Stimulated activated CD8-positive, alpha-beta memory T cell treated with anti-CD3 and anti-CD28 coated beads, Interleukin-15, amount 100 ng/mL, for 48 hours (primary cell): ENCODE measurements at places on chromosomes 2 and 18.

DNA sequence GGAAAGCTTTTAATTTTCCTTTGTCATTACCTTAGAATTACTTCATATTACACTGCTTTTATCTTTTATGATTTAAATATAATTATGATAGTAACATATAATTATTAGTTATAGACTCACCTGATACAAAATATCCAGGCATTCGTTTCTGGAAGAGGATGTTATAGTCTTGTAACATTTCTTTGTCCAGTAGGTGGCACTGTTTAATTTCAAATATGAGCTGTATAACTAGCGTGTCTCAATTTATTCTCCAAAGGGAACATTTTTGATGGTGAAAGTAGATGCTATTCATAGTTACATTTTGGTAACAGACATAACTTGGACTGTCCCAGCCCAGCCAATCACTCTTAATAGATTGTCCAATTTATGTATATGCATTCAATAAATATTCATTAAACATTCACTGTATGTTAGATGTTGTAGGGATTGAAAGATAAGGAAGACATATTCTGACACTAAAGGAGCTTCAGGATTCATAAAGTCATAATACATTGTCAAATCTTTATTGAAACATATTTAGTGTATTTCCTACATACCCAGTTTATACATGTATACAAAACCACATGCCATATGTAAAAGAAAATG lies 19.2 kb downstream of the DAW1 start:
- no peak for DNase-seq

- no peak for DNase-seq
These were observed 1.4 kb downstream of the CCT7 start for GRCh38 chr2:73235315-73236028.

- DNase-seq: no peak
These were observed 238.7 kb downstream of the TFCP2L1 start for GRCh38 chr2:121046335-121046734.

- no peak for DNase-seq
These were observed 150.1 kb downstream of the PTRHD1 start for GRCh38 chr2:24643051-24643450.

DNA sequence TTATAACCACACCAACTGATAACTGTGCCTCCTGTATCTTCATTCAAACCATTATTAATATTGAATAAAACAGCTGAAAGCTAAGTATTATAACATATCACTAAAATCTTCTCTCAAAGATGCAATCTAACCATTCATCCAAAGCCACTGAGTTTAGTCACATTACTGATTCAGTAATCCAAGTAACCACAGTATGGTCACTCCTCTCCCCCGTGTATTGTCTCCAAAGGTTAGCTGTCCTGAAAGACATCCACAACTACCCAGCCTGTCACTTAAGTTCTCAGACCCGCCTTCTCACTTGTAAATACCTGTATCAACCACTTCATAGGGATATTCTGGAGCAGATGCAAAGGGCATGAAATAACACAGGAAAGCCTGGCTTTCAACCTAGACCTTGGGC lies 213.4 kb upstream of the BOD1L2 start:
- no peak for DNase-seq

GRCh38 chr2:239561446-239562001 lies 160.7 kb upstream of the HDAC4 start:
- DNase-seq: no peak
